ENCODE measurements at places on chromosomes 16 and 17.

- no peak for DNase-seq
These were observed 33.9 kb downstream of the DCUN1D3 start for GRCh38 chr16:20866145-20866772.

- DNase-seq = no peak
These were observed 1.2 kb downstream of the TBX2 start for GRCh38 chr17:61400717-61401388.

DNA sequence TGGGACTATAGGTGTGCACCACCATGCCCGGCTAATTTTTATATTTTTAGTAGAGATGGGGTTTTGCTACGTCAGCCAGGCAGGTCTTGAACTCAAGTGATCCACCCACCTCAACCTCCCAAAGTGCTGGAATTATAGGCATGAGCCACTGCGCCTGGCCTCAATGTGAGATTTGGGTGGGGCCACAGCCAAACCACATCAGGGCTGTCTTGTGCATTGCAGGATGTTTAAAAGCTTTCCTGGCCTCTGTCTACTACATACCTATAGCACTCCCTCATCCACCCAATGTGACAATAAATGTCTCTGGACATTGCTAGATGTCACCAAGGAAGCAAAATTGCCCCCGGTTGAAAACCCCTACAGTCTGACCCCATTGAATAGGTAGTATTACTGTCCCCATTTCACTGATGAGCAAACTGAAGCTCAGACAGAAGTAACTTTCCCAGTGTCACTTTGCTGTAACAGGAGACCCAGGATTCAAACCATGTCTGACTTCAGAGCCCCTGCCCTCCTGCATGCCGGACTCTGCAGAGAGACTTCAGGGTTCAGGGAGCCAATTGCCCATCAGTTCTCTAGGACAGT, 3.6 kb upstream of the MAP3K14 start:
- no peak for DNase-seq

DNA sequence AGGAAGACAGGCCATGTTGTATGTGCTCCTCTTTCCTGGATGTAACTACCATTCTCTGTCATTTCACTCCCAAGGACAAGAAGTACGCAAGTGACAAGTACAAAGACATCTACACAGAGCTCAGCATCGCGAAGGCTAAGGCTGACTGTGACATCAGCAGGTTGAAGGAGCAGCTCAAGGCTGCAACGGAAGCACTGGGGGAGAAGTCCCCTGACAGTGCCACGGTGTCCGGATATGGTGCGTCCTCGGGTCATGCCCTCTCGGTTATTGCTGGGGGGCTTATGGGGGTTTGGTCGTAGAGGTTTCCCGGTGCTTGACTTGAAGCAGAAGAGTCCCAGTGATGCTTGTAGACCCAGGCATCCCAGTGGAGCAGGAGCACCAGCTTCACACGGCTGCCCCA, 29.0 kb downstream of the PLD6 start:
- DNase-seq = no peak

- no peak for DNase-seq
These were observed 478.0 kb downstream of the SLC39A11 start for GRCh38 chr17:72614476-72614870.

- DNase-seq = peak; percentile 87
These were observed 1.9 kb downstream of the TSEN54 start for GRCh38 chr17:75518201-75518600.

GRCh38 chr16:90022209-90023077, 3.2 kb upstream of the DBNDD1 start:
- DNase-seq = peak; percentile 74

DNA sequence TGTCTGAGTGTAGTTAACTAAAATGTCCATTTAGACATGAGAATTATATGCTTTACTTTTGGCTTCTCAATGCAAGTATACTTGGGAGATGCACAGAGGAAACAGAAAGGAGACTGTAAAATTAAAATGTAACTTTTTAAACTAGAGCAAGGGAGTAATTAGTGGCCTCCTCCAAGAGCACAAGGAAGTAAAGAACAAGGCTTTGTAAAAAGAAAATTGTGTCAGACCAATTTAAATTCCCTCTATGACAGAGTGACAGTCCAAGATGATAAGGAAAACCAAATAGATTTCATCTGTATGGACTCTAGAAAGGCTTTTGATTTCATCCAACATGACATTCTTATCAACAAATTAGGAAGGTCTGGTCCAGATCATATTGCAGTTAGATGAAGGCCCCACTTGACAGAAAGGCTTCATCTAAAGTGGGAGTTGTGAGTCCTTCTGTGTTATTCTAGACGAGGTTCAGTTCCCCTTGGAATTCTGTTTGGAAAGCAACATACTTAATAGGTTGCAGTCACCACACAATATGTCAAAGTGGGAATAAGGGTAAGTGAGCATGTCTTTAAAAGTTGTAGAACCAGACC, 6.5 kb upstream of the CAPNS2 start:
- DNase-seq = no peak

DNA sequence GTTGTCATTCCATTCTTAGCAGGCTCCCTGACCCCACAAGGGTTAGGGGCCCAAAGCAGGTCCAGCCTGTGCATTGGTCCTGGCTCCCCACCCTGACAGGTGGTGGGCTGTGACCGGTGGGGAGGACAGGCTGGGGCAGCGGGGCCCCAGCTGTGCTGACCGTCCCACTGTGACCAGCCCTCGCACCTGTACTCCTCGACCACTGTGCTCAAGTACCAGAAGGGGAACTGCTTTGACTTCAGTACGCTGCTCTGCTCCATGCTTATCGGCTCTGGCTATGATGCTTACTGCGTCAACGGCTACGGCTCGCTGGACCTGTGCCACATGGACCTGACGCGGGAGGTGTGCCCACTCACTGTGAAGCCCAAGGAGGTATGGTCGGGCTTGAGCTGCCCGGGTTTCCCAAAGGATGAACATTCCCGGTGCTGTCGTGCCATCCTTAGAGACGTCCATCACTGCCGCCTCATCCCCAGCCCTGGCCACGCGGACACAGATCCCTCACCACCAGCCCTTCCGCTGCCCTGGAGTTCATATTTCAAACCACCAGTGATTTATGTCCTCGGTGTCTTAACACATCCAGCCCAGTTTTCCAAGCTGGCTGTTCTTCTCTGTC, 7.3 kb downstream of the DRC7 start:
- no peak for DNase-seq

- peak; percentile 57 for DNase-seq
These were observed 1.1 kb upstream of the NDUFAB1 start for GRCh38 chr16:23597003-23597756.

DNA sequence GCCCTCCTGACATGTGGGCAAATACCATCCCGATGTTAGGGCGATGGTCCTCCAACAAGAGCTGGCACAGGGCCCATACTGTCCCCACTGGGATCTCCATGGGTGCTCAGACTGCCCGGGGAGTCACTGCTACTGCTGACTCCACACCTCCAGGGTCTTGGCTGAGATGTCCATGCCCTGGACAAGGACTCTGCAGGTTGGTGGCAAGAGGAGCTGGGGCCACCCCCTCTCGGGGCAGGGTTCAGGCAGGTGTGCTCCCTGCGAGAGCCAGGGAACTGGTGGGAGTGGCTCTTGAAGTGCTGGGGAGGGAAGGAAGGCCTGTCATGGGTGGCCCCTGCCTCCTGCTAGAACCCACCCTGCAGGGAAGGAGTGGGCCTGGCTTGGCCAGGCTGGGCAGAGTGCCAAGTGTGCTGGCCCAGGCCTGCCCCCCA, 6.4 kb downstream of the CASKIN2 start:
- no peak for DNase-seq

GRCh38 chr17:82948957-82949356, 109.1 kb upstream of the ZNF750 start:
- no peak for DNase-seq

- DNase-seq = no peak
These were observed 3.0 kb upstream of the MTMR4 start for GRCh38 chr17:58517378-58517927.

- no peak for DNase-seq
These were observed 7.9 kb upstream of the DNAH17 start for GRCh38 chr17:78585006-78585630.

DNA sequence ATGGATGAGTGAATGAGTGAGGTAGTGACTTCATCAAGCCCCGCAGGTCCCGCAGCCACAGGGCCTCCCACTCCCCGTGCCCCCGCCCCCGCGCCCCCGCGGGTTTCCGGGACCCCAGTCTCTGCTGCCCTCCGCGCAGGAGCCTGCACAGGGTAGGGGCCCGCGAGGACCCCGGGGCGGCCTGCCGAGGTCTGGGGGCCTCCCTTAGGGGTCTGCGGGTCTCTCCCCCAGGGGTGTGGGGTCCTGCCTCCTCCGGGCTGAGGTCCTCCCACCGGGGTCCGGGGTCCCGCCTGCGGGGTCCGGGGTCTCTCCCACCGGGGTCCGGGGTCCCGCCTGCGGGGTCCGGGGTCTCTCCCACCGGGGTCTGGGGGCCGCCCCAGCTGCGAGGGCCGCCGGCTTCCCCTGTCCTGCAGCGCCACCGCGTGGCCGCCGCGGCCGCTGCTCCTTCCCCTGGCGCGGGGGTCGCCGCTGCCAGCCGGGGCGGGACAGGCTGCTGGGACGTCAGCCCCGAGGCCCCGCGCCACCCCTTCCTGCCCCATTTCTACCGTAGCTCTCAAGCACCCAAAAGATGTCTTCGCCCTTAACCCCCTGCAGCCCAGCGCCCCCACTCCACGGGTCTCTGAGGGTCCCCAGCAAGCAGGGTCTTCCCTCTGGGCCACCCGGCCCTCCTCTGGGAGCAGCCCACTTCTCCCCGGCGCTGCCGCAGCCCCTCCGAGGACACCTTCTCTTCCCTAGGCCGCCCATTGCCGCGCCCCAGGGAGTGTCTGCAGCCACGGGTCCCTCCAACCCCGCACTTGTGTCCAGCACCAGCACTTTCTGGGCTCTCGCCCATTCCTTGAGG, 10.4 kb upstream of the CHMP6 start:
- DNase-seq = peak; percentile 59

- DNase-seq = no peak
These were observed 34.1 kb upstream of the WWOX start for GRCh38 chr16:78065319-78065718.

- DNase-seq = no peak
These were observed 105.9 kb upstream of the FAM20A start for GRCh38 chr17:68707031-68707430.
